Esophagus muscularis mucosa (tissue), 4 donors: ENCODE measurements at places on chromosomes 5 and 9. TPM values are rescaled to one million over a fixed set of nuclear protein-coding genes. Genes with fewer than 3 reads are reported as not detected.

GRCh38 chr9:94950579-94951323 lies 224.3 kb downstream of the AOPEP start:
- DNase-seq = no peak

GRCh38 chr9:18441261-18441660 lies 32.7 kb upstream of the ADAMTSL1 start:
- DNase-seq = no peak

GRCh38 chr9:113137196-113138168 lies 13.3 kb upstream of the SLC31A2 start:
- no peak for DNase-seq

GRCh38 chr5:42655982-42656650 lies 100.5 kb upstream of the CCDC152 start:
- DNase-seq = no peak

DNA sequence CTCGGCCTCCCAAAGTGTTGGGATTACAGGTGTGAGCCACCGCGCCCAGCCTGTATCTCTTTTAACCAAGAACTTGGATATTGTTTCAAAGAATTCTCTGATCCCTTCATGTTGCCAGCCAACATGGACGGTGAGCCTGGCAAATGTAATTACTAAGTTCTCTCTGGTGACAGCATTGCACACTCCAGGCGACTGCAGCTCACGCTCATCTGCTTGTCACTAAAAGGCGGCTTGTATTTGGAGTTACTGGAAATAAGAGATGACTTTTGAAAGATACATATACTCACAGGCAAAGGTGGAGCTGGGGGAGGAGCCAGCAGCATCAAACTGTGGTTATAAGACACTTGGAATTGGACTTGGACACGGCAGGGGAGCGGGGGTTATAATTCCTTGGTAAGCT lies 172.3 kb downstream of the SLIT3 start:
- DNase-seq = no peak

GRCh38 chr9:12091865-12092527 lies 601.2 kb upstream of the TYRP1 start:
- no peak for DNase-seq

DNA sequence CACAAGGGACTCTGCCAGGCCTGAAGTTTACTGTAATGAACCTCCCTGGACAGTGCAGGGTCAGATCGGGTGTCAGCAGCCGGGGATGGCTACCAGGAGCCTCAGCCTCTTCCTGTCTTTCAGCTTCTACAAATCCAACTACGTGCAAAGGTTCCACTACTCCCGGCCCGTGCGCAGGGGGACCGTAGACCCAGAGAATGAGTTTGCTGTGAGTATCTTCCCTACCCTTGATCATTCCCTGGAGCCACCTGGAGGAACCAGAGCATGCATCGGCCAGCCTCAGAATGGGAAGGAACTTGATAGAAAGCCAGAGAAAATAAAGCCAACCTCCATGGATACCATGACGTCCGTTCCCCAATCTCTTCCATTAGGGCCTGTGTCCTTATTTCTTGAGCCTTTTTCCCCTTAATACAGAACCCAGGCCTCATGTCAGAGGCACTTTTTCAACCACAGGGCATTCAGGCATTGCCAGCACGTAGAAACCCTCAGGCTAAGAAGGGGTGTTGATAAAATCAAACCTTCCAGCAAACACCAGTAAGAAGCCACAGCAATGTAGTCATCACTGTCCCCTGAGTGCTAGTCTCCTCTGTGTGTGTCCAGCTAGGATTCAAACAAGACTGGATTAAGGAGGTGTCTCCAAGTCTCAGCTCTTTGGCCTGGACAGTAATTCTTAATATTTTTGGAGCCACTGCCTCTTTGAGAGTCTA lies 49.0 kb upstream of the FOXI1 start:
- no peak for DNase-seq

GRCh38 chr9:107175041-107175440 lies 108.0 kb upstream of the RAD23B start:
- DNase-seq = peak; percentile 47

GRCh38 chr5:31144364-31144763 lies 49.1 kb upstream of the CDH6 start:
- DNase-seq = peak; percentile 3

DNA sequence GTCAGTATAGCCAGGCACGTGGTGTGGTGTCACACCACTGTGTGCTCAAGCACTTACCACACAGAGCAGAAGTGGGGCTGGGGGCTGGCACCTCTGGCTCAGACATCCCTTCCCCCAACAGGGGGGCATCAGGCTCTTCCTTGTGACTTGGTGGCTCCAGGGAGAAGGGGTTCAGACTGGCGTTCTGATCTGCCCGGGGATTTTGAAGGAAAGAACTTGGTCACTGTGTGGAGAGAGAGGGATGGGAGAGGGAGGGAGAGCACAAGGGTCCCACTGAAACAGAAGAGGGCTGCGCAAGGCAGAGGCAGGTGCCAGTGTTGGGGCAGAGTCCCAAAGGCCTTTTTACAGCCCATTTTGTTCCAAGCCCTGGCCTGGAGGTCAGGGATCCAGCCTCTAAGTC lies 109.7 kb upstream of the ALDH1B1 start:
- DNase-seq = peak; percentile 78

GRCh38 chr9:129281506-129282145 lies 103.6 kb upstream of the IER5L start:
- DNase-seq = peak; percentile 68

GRCh38 chr5:392431-392988 lies 50.5 kb upstream of the EXOC3 start:
- no peak for DNase-seq

DNA sequence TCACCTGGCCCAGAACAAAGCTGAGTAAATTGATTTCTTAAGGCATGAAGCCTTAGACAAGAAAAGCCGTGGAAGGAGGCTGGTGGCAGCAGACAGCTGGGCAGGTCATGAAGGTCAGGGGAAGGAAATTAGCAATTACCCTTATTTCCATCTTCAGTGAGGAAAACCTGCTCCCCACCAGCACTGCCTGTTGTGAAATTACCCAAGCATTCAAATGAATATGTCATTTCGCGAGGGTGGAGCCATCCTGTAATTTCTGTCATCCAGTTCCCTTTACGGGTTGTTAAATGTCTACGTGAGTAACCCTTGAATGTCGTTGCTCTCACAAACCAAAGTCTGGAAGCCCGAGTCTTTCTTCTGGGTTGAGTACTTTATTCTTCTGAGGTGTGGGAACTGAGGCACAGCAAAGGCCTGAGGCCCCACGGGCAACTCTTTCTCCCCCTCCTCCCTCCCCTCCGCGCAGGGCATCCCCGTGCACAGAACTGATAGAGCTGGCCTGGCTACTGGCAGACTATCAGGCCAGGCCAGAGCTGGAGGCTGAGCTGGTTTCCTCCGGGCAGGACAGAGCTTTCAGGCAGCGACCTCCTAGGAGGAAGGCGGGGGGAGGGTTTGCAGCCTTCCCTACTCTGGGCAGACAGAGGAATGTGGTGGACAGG lies 22.0 kb upstream of the AK3 start:
- peak; percentile 89 for DNase-seq

- no peak for DNase-seq
Measured at GRCh38 chr9:107548298-107549142, 59.0 kb upstream of the KLF4 start.

The SAXO1 gene
- total RNA-seq = not detected

The COL5A1 gene
- 75.2 TPM for total RNA-seq

The FAM78A gene
- 1.7 TPM for total RNA-seq

The FOXI1 gene
- total RNA-seq = not detected

The TMEM171 gene
- total RNA-seq = not detected

The NXNL2 gene
- 1.3 TPM for total RNA-seq
